ENCODE measurements at places on chromosomes 3 and 15. TPM values are rescaled to one million over a fixed set of nuclear protein-coding genes. Genes with fewer than 3 reads are reported as not detected.

DNA sequence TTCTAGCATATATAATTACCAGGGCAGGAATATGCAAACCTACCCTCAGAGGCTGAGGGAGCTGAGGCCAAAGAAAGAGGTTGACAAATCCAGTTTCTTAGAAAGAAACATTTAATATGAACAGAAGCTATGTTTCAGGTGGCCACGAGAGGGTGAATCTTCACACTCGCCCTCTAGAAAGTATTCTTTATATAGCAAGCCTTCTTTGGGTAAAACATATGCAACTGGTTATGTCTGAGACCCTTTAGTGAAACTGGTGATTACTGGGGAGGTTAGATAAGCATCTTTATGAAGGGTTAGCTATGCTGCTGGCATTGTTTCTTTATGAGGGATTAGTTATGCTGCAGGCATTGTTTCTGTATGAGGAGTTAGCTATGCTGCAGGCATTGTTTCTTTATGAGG is 50.7 kb upstream of the GOLGA6L2 start:
- H3K27ac ChIP-seq = no peak overlapping the region
- no peak for DNase-seq
- no peaks in the 10 kb centered on the region for H3K27me3 ChIP-seq
- H3K4me3 ChIP-seq = no peak overlapping the region
- H3K4me1 ChIP-seq = no peaks in the 10 kb centered on the region

DNA sequence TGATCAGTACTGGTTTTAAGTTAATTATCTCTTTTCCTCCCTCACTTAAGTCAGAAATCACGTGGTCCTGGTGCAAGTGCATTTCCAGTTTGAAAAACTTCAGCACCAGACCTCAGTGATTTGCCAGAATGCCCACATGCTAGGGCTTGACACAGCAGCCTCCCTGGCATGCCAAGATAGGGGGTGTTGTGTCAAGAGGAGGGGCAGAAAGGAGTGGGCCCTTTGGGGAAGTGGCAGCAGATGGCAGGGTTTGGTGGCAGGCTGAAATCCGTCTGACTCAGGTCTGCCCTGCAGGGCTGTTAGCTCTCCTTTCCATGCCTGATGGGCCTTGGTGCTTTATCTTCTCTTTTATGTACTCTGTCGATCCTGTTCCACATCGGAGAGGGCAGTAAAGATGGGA is 23.4 kb downstream of the PXK start:
- no peak overlapping the region for H3K27ac ChIP-seq
- no peak overlapping the region for H3K4me3 ChIP-seq
- peaks cover 9% of the 10 kb centered on the region for H3K4me1 ChIP-seq
- H3K27me3 ChIP-seq = no peaks in the 10 kb centered on the region
- DNase-seq = peak; percentile 32

DNA sequence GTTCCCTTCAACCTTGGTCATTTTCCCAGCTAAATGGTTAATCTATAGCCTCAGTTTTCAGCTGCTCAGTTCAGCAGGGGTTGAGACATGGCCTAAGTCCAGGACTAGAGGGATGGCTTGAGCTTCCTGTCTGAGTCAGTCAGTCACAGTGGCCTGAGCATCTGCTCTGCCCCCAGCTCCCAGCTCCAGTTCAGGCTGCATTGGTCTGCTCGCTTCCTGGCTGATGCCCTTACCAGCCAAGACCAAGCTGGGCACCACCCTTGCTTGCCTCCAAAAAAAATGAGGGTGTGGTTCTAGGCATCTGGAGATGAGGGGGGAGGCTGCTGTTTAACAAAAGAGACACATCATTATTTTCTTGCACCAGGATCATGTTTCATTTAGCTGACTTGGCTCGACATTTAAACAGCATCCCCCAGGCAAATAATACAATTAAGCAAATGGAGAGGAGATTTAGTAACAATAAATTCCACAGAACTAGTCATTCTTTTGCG is 70.7 kb downstream of the WNT5A start:
- no peaks in the 10 kb centered on the region for H3K36me3 ChIP-seq
- H3K4me3 ChIP-seq = no peak overlapping the region

GRCh38 chr3:31890007-31890406 is 91.1 kb downstream of the OSBPL10 start:
- no peaks in the 10 kb centered on the region for H3K27me3 ChIP-seq
- H3K27ac ChIP-seq = no peak overlapping the region
- H3K36me3 ChIP-seq = no peaks in the 10 kb centered on the region
- no peak overlapping the region for H3K4me3 ChIP-seq
- H3K4me1 ChIP-seq = peaks cover 6% of the 10 kb centered on the region

- H3K27me3 ChIP-seq = no peaks in the 10 kb centered on the region
- DNase-seq = peak; percentile 18
- peaks cover 1% of the 10 kb centered on the region for H3K4me1 ChIP-seq
Measured at GRCh38 chr3:53051929-53052328, 6.1 kb upstream of the SFMBT1 start.

- no peaks in the 10 kb centered on the region for H3K27me3 ChIP-seq
- H3K4me3 ChIP-seq = no peak overlapping the region
- no peaks in the 10 kb centered on the region for H3K4me1 ChIP-seq
- no peak overlapping the region for H3K27ac ChIP-seq
- H3K36me3 ChIP-seq = no peaks in the 10 kb centered on the region
Measured at GRCh38 chr3:77626157-77626556, 586.3 kb downstream of the ROBO2 start.

Gene CHSY1
- total RNA-seq = 20.7 TPM

Gene GPR149
- not detected for total RNA-seq

GRCh38 chr15:47872869-47873432 is 155.6 kb downstream of the SEMA6D start:
- H3K27me3 ChIP-seq = no peaks in the 10 kb centered on the region
- H3K27ac ChIP-seq = no peak overlapping the region
- no peak overlapping the region for H3K4me3 ChIP-seq

DNA sequence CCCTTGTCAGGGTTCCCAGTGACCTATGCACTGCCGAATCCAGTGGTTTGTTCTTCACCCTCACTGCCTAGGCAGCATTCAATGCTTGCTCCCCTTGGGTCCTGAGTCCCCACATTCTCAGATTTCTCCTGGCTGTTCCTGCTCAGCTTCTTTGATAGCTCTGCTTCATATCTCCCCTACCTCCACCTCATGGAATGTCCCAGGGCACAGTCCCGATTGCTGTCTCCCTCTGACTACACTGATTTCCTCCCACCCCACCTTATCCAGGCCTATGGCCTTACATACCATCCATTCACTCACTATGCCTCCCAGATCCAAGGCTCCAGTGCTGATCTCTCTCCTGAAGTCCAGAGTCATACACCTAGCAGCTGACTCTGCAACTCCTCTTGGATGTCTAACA is 1.5 kb upstream of the CDHR4 start:
- no peak overlapping the region for H3K27ac ChIP-seq
- no peak overlapping the region for H3K4me3 ChIP-seq
- DNase-seq = no peak
- H3K36me3 ChIP-seq = no peaks in the 10 kb centered on the region
- H3K27me3 ChIP-seq = no peaks in the 10 kb centered on the region

GRCh38 chr3:187013159-187013716 is 82.9 kb downstream of the ST6GAL1 start:
- H3K4me1 ChIP-seq = peaks cover 4% of the 10 kb centered on the region
- no peaks in the 10 kb centered on the region for H3K36me3 ChIP-seq
- H3K27me3 ChIP-seq = no peaks in the 10 kb centered on the region

Gene PDZRN3
- 57.1 TPM for total RNA-seq

Gene CHRNA5
- 1.8 TPM for total RNA-seq

Gene CSPG5
- under 0.01 TPM for total RNA-seq

- no peak overlapping the region for H3K27ac ChIP-seq
- peak; percentile 9 for DNase-seq
- H3K36me3 ChIP-seq = peaks cover 29% of the 10 kb centered on the region
- no peaks in the 10 kb centered on the region for H3K4me1 ChIP-seq
Measured at GRCh38 chr3:197083486-197083885, 53.9 kb upstream of the MELTF start.

- H3K4me1 ChIP-seq = no peaks in the 10 kb centered on the region
- H3K36me3 ChIP-seq = no peaks in the 10 kb centered on the region
- no peak overlapping the region for H3K4me3 ChIP-seq
- no peak overlapping the region for H3K27ac ChIP-seq
- no peaks in the 10 kb centered on the region for H3K27me3 ChIP-seq
- no peak for DNase-seq
Measured at GRCh38 chr3:106491796-106492195, 623.0 kb upstream of the CBLB start.

- H3K4me1 ChIP-seq = peaks cover 46% of the 10 kb centered on the region
- no peaks in the 10 kb centered on the region for H3K36me3 ChIP-seq
- peak; percentile 43 for DNase-seq
- peak overlapping the region; percentile 90 for H3K27ac ChIP-seq
- H3K4me3 ChIP-seq = peak overlapping the region; percentile 92
- H3K27me3 ChIP-seq = no peaks in the 10 kb centered on the region
Measured at GRCh38 chr3:71724584-71725270, 475 bp downstream of the EIF4E3 start.

GRCh38 chr3:115785782-115786181 is 162.5 kb downstream of the GAP43 start:
- H3K4me1 ChIP-seq = peaks cover 26% of the 10 kb centered on the region
- H3K27me3 ChIP-seq = no peaks in the 10 kb centered on the region
- no peak for DNase-seq
- H3K4me3 ChIP-seq = no peak overlapping the region
- H3K36me3 ChIP-seq = no peaks in the 10 kb centered on the region

Gene CAPN3
- 16.5 TPM for total RNA-seq

GRCh38 chr3:9302425-9303181 is 53.2 kb upstream of the SRGAP3 start:
- peaks cover 6% of the 10 kb centered on the region for H3K4me1 ChIP-seq
- H3K36me3 ChIP-seq = no peaks in the 10 kb centered on the region
- peak; percentile 83 for DNase-seq
- peaks cover 6% of the 10 kb centered on the region for H3K27me3 ChIP-seq
- H3K4me3 ChIP-seq = no peak overlapping the region

DNA sequence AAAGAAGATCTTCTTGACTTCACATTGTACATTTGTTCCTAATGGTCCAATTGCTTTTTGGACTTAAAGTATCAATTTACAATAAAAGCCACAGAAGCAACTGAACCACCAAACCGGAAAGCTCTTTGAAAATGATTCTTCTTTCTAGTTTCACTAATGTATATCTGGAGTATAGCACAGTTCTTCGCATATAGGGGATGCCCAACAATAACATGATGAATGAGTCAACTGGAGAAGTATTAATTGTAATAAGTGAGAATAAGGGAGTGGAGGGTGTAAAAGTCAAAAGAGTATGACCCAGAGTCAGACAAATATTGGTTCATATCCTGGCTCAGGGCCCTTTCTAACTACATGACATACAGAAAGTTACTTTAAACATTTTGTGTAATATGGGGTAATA is 425.2 kb downstream of the ZBTB20 start:
- no peak overlapping the region for H3K27ac ChIP-seq
- H3K4me1 ChIP-seq = peaks cover 49% of the 10 kb centered on the region
- H3K4me3 ChIP-seq = no peak overlapping the region
- no peaks in the 10 kb centered on the region for H3K27me3 ChIP-seq

GRCh38 chr3:152790651-152791387 is 44.1 kb upstream of the P2RY1 start:
- H3K4me1 ChIP-seq = no peaks in the 10 kb centered on the region
- no peak overlapping the region for H3K27ac ChIP-seq
- no peaks in the 10 kb centered on the region for H3K27me3 ChIP-seq
- H3K36me3 ChIP-seq = no peaks in the 10 kb centered on the region

Gene ATP13A5
- not detected for total RNA-seq

Gene MAGEL2
- not detected for total RNA-seq

- no peak overlapping the region for H3K4me3 ChIP-seq
- DNase-seq = no peak
- no peak overlapping the region for H3K27ac ChIP-seq
Measured at GRCh38 chr3:35635926-35636683, 3.2 kb upstream of the ARPP21 start.

DNA sequence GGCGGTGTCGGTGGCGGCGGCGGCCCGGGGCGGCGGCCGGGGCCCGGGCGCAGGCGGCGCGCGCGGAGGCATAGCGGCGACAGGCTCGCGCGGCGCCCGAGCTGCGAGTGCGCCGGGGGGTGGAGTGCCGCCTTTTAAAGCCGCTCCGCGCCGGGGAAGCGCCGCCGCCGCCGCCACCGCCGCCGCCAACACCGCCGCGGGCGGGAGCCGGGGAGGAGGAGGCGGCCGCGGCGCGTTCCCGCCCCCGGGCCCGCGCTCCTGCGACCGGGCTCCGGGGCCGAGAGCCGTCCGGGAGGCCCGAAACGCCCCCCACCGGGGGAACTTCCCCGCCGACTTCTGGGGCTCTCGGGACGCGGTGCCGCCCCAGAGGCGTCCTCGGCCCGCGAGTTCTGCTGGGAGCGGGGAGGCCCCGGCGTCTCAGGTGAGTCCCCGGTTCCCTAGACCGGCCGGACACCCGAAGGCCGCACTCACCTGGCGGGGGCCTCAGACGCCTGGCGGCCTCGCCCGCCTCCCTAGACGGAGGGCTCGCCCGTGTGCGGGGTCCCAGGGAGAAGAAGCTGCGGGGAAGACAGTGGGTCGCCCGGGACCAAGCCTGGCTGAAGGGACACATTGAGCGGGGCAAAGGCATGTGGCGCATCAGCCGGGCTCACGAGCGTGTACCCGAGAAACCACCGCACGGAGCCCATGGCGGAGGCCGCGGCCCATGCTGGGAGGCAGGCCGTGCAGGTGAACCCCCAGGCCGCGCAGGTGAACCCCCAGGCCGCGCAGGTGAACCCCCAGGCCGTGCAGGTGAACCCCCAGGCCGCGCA is at the start of gene PCSK6:
PCSK6 (minus strand) TSS at position 109 of the 809 bp plus-strand sequence; CDS start at position 72, 37 bp downstream.
- DNase-seq = peak; percentile 51
- no peaks in the 10 kb centered on the region for H3K36me3 ChIP-seq
- H3K4me3 ChIP-seq = peak within 1 kb of the TSS; percentile 48
- peaks cover 58% of the 10 kb centered on the region for H3K27me3 ChIP-seq
- peaks cover 9% of the 10 kb centered on the region for H3K4me1 ChIP-seq

DNA sequence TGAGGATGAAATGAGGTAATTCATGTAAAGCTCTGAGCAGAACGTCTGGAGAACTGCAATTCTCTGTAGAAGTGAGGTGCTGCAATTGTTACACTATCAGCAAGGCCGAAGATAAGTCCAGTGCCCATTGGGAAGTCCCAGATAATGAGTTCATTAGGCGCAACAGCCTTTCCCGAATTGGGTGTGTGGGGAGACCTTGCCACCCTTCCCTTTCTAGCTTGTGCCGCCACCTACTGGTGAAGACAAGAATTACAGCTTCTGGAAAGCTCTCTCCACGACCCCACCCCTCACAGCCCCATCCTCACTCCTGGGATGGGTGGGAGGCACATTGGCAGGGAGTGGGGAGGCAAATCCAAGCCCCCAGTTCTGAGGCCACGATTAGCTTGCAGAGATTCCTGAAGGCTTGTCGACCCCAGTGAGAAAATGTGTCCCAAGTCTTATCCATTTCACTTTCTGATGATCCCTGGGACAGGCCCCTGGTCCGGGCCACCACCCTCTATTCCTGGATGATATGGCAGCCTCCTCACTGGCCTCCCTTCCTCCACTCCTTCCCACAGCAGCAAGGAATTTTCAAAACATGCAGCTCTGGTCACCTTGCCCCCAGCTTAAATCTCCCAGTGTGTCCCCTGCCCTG is 36.4 kb downstream of the FAM3D start:
- H3K4me3 ChIP-seq = no peak overlapping the region
- peak overlapping the region; percentile 74 for H3K27ac ChIP-seq
- H3K27me3 ChIP-seq = peaks cover under 1% of the 10 kb centered on the region
- H3K36me3 ChIP-seq = peaks cover 9% of the 10 kb centered on the region
- peaks cover 16% of the 10 kb centered on the region for H3K4me1 ChIP-seq

- peak overlapping the region; percentile 85 for H3K27ac ChIP-seq
- no peaks in the 10 kb centered on the region for H3K36me3 ChIP-seq
- DNase-seq = peak; percentile 75
- H3K4me3 ChIP-seq = no peak overlapping the region
Measured at GRCh38 chr3:149468504-149469212, 5.8 kb upstream of the TM4SF4 start.

GRCh38 chr3:38587548-38588131 is 61.8 kb downstream of the SCN5A start:
- peaks cover 12% of the 10 kb centered on the region for H3K27me3 ChIP-seq
- no peak overlapping the region for H3K4me3 ChIP-seq
- no peaks in the 10 kb centered on the region for H3K4me1 ChIP-seq

Gene CLN6
- 151 TPM for total RNA-seq
